PC-3 (cell line): ENCODE measurements at places on chromosomes 3 and 15. TPM values are rescaled to one million over a fixed set of nuclear protein-coding genes. Genes with fewer than 3 reads are reported as not detected.

DNA sequence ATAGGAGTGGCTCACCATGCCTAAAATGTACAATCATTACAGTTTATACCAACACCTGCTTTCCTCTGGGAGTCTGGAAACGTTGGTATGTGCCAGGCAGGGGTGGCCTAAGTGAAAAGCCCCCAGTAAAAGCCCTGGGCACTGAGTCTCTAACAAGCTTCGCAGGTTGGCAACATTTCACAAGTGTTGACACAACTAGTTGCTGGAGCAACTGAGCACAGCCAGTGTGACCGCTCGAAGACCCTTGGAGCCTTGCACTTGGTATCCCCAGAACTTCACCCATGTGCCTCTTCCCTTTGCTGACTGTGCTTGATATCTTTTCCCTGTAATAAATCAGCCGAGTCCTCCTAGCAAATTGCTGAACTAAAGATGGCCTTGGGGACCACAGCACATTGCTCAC is 2.7 kb downstream of the RIOX2 start:
- no peak for DNase-seq

GRCh38 chr15:63539521-63539920 is 35.1 kb downstream of the USP3 start:
- no peak for DNase-seq

- peak; percentile 93 for DNase-seq
Measured at GRCh38 chr15:40340740-40341400, at the start of gene CCDC9B. Gene CCDC9B, minus strand, starts transcription at chr15:40340939. Its CDS starts 120 bp downstream, at chr15:40340819.

GRCh38 chr3:40312661-40313226 is 3.2 kb downstream of the EIF1B start:
- DNase-seq, result no peak

GRCh38 chr15:38202361-38202760 is 50.3 kb upstream of the SPRED1 start:
- peak; percentile 92 for DNase-seq

- DNase-seq, result peak; percentile 62
Measured at GRCh38 chr15:42348083-42348482, 11.2 kb upstream of the CAPN3 start.

- DNase-seq, result no peak
Measured at GRCh38 chr3:61789861-61790260, 228.5 kb downstream of the PTPRG start.

DNA sequence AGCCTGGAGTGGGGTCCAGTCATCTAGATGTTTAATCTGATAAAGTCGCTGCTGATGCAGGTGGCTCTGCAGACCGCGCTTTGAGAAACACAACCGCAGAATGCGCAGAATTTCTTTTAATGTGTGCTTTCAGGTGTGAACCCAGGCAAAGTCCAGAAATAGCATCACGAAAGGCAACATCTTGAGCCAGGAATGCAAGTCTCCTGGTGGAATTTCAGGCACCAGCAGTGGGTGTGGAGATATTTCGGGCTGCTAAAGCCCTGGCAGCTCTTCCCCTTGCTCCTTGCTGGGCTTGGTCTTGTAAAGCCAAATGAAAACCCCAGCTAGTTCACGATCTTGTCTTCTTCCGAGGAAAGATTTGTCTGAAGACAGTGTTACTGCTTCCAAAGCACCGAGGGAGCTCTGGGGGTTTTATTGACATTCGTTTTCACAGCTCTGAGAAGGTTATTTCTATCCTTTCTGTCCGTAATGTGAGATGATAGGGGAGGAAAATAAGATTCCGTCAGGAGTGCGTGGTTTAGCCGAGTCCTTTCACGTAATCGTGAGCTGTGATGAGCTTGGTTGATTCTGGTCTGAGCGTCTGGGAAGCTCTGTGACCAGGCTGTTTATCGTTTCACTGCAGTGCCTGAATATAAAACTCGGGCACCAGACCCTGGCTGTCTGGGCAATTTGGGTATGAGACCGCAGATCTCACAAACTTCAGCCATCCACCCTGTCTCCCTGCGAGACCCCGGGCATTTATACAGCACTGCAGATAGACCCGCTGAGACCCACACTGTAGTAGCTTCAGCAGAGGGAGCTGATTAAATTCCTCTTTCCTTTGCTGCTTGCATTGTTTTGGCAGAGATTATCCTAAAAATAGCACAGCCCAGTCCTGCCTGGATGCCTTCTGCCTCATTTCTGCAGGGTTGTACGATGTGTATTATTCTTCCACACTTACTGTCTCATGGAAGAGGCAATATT is 67.0 kb upstream of the SLC25A26 start:
- no peak for DNase-seq

- DNase-seq, result no peak
Measured at GRCh38 chr3:193780397-193780796, 187.4 kb downstream of the OPA1 start.

- no peak for DNase-seq
Measured at GRCh38 chr3:119418641-119419040, 44.8 kb downstream of the TMEM39A start.

- DNase-seq, result no peak
Measured at GRCh38 chr15:65971741-65971995, 102.4 kb downstream of the RAB11A start.

- no peak for DNase-seq
Measured at GRCh38 chr3:151350656-151351055, 21.3 kb upstream of the P2RY13 start.

DNA sequence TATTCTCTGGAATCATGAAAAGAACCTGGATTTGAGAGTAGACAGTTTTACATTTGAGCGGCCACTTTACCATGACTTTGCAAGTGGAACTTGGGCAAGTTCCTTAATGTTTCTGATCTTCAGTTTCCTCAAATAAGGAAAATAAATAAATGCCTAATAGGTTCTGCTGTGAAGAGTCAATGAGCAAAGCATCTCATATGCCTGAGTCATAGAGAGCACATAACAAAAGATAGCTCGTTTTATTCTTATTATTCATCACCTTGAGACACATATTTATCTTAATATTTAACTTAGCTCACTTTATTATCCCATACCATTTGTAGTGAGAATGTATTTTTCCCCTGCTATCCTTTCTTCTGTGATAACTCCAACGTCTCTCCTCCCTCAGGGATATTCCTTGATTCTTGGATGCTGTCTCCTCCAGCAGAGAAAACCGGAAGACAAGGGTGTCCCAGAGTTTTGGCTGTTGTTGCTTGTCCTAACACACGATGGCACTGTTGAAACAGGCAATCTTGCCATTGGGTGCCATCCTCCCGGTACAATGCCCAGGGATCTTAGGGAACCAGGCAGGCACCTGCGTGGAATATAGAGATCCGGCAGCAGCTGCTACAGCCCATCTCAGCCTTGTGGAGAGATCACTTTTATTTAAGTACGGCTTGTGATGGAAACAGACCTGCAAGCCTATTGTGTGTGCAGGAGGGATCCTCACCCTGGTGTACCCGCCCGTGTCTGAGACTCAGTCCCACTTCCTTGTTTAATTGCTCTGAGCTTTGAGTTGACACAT is 33.3 kb upstream of the VPS33B start:
- peak; percentile 83 for DNase-seq

- peak; percentile 80 for DNase-seq
Measured at GRCh38 chr15:70775160-70775559, 11.8 kb upstream of the UACA start.

DNA sequence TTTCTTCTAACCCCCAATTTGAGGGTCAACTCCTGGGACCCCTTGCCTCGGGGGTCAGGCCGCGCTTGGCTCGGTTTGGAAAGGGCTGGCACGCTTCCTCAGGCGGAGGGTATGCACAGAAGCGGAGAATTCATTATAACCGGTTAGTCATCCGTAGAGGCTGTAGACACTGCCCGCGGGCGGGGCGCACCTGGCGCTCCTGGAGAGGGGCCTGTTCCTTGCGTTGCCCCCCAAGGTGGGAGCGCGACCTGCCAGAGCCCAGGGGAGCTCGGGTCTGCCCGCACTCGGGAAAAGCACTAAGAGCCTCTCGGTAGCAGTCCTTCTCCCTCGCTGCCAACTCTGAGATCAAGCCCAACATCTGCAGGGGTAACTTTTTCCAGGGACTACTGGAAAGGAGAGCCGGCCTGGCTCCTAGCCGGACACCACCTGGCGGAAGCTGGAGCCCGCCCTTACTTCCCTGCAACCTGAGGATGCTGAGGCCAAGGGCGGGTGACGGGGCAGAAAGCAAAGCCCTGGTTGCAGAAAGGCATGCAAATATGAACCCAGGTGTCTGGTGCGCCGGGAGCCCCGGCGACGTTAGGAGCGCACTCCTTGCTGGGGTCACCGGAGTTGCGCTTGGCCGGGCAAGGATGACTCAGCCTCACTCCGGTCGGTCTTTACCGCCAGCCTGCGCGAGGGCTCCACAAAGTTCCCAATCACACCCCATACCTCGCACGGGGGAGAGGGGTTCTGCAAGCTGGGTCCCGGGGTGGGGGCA is 1.5 kb upstream of the CACNA2D3 start:
- no peak for DNase-seq

DNA sequence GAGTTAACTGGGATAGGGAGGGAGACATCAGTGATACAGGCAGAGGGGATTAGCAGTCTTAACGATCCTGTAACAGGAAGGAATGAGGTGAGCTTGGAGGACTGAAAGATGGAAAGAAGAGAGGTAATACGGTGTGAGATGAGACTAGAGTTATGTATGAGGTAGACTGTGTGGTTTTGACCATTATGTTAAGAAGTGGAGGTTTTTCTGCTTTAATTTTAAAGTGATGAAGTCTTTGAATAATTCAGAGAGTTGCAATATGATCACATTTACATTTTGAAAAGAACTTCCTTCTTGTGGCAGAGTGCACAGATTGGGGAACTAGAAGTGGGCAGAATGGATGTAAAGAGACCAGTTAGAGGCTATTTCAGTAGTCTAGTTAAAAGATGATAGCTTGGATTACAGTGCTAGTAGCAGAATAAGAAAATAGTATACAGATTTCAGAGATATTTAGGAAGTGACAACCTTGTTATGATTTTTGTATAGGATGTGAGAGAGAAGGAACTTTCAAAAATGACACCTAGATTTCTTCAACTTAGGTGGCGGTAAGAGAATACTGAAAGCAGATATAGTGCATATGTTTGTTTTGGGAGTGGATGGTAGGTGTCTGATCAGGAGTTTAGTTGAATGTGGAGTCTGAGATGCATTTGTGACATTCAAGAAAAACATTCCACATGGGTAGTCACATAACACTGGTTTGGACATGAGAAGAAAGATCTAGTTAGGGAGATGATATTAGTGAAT is 40.5 kb downstream of the STT3B start:
- no peak for DNase-seq

CLRN1 gene
- total RNA-seq, result not detected in 2 replicates

CRBN gene
- total RNA-seq, result 29.3 and 31.2 TPM in 2 replicates

B3GNT5 gene
- 22.9 and 29.2 TPM in 2 replicates for total RNA-seq

EOGT gene
- total RNA-seq, result 5.2 and 8.3 TPM in 2 replicates

CCR9 gene
- total RNA-seq, result not detected in 2 replicates

GCSAM gene
- not detected in 2 replicates for total RNA-seq

HTR3E gene
- total RNA-seq, result not detected in 2 replicates

P2RY12 gene
- total RNA-seq, result not detected in 2 replicates

PSMD2 gene
- total RNA-seq, result 1,057 and 1,393 TPM in 2 replicates
